ENCODE measurements at places on chromosomes 7 and 10.

DNA sequence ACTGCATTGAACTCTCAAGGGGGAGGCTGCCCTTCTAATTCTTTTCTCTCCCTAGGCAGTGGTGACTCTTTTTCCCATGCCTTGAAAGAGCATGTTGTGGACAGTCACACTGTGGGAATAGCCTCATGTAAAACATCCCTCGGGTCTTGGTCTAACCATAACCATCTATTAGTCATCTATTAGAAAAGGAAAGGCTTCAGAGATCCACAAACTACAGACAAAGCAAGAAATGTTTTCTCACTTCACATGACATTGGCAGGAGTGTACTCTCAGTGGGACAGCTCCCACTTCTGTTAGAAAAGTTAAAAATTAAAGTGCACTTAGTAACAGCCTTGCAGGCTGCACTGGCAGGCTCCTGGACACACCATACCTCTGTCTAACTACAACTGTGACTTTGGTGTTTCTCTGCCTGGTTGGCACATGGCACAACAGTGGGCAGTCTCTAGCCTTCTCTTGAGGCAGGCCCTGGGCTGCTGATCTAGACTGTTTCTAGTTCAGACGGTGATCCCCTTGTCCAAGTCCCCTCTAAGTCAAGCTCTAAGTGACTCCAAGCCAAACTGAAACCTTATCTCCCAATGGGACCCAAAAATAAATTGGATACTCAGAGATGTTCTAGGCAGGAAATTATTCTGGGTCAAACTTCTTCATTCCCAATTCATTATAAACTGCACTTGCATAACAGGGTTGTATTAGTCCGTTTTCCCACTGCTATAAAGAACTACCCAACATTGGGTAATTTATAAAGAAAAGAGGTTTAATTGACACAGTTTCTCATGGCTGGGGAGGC is 57.9 kb upstream of the ITGB1 start:
- no peak for DNase-seq

GRCh38 chr10:114492351-114493037 is 88.2 kb upstream of the AFAP1L2 start:
- no peak for DNase-seq

DNA sequence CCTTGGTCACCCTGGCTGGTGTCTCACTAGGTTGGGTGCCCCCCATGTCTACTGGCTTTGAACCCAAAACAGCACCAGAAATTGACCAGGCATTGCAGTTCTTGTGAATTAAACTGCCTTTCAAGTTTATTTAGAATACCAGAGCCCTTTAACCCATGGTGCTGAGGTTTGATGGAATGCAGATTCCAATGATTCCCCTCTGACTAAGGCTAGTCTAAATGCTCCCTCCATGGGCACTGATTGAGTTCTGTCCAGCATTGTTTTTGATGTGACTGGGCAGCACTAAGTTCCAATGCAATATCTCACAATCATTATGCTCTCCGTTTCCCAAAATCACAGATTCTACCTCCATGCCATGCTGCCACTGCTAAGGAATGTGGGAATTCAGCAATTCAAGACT is 1047.4 kb upstream of the LRRN3 start:
- DNase-seq: no peak

GRCh38 chr10:76037531-76038155 is 606.2 kb downstream of the LRMDA start:
- DNase-seq: no peak

DNA sequence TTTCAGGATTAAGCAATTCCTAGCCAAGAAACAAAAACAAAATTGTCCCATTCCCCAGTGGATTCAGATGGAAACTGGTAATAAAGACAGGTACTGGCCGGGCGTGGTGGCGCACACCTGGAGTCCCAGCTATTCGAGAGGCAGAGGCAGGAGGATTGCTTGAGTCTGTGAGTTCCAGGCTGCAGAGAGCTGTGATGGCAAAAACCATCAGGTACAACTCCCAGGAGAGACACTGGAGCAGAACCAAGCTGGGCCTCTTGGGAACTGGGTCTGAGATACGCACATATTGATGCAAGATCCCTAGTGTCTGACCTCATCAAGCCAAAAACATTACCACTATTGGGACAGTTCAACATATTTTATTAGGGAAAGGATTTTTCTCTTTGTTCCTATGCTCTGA is 84.0 kb upstream of the ANLN start:
- no peak for DNase-seq

- no peak for DNase-seq
Measured at GRCh38 chr7:25726170-25726780, 425.7 kb upstream of the NFE2L3 start.

GRCh38 chr7:120996333-120996987 is 7.9 kb downstream of the CPED1 start:
- no peak for DNase-seq

DNA sequence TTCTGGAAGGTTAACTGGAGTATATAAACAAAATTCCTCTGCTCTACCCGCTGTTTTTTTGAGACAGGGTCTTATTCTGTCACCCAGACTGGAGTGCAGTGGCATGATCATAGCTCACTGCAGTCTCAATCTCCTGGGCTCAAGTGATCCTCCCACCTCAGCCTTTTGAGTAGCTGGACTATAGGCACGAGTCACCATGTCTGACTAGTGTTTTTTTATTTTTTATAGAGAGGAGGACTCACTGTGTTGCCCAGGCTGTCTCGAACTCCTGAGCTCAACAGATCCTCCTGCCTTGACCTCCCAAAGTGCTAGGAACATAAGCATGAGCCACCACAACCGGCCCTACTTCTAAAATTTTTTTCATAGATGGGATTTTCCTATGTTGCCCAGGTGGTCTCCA is 2.2 kb downstream of the RAB18 start:
- no peak for DNase-seq

DNA sequence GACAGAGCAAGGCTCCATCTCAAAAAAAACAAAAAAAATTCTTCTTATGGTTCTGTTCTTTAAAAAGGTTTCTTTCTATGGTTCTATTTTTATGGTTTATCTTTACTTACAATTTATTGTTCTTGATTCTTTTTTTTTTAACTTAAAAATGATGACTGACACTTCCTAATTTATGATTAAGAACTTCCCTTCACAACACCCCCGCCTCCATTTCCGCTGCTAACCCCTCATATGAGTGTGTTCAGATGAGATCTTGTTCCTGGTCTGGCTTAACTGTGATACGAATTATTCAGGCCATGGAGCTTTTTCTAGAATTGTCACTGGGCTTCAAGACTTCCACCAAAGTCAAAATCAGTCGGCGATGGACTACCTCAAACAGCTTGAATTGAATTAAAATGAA is 33.9 kb downstream of the PTER start:
- no peak for DNase-seq

- DNase-seq: no peak
Measured at GRCh38 chr7:117193564-117193963, 129.3 kb downstream of the WNT2 start.

DNA sequence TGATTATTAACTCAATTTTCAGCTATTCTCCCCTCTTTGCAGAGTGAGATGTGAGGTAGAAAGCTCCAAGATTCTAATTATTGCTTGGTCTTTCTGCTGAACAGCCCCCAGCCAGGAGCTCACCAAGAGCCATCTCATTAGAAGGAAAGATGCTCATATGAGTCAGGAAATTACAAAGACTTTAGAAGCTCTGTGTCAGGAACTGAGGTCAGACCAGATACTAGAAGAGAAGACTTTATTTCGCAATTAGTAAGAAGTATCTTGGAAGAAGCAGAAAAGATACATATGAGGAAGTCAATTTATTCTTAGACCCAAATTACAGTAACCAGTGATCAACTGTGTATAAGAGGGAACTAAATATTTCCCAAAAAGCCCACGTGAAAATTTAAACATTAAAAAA is 626.9 kb downstream of the ZWINT start:
- no peak for DNase-seq

- no peak for DNase-seq
Measured at GRCh38 chr7:94834359-94834758, 73.0 kb upstream of the PPP1R9A start.

DNA sequence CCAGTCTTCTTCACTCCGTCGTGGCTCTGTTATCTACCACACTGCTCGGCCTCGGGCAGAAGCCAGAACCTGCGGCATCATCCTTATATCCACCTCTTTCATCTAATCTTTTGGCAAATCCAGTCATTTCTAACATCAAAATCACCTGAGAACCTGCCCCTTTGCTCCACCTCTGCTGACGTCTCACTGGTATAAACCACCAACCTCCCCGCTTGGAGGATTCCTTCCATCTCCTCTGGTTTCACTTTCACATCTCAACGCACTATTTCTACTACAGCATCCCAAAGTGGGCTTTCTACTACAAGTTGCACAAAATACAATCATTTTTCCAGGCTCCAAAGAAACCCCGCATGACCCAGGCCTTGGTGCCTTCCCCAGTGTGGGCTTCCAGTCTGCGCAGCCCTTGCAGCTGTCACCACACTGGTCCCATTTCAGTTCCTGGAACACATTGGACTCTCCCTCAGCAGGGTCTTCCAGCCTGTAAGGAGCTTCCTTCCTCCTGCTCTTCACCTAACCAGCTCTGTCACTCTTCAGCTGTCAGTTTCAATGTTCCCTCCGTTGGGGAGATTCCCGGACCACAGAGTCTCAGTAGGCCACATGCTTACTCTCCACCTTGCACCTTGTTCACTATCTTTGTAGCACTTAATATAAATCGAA is 85.0 kb downstream of the PRKCQ start:
- DNase-seq: peak; percentile 13

Measured in NK-92 treated with Interleukin-12 subunit alpha and Interleukin-12 subunit beta, amount 100 ng/mL, for 24 hours (cell line).